NCI-H510A (cell line): ENCODE measurements at places on chromosomes 3 and 15.
A peak's percentile ranks its signal among the peaks of the same experiment; 100 is the strongest.

DNA sequence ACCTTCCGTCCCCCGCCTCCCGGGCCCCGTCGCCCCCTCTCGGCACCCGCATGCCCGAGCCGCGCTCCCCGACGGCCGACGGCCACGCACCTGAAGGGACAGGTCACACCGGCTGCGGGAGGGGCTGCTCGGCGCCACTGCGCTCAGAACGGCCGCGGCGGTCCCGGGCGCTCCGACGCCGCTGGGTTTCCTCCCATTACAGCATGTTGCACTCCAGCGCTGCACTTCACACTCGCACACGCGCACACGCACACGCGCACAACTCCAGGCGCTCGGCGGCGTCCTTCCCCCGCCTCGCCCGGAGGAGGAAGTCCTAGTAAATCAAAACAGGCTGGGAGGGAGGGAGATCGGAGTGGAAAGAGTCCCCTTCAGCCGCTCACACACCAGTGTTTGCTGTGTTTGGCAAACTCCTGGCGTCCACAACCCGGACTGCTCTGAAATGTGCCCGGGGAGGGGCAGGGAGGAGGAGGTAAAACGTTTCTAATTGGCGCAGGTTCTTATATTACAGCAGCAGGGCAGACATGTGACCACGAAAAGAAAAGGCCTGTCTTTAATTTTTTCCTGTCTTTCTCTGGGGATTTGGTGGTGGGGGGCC, 76.7 kb upstream of the VGLL4 start:
- peak; percentile 40 for DNase-seq

DNA sequence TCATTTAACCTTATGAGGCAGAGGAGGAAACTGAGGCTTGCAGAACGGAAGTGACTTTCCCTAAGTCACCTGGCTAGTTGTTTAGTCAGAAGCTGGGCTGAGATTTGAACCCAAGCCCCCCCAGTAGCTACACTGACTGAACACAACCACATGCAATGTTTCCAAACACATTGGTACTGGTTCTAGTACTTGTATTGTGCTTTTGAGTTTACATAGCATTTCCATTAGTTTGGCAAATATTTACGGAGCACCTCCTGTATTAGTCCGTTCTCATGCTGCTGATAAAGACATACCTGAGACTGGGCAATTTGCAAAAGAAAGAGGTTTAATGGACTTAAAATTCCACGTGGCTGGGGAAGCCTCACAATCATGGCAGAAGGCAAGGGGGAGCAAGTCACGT, 56.3 kb upstream of the ITGA11 start:
- no peak for DNase-seq

GRCh38 chr15:47203993-47204392, 513.3 kb upstream of the SEMA6D start:
- DNase-seq = no peak

GRCh38 chr3:8540456-8540855, 38.8 kb downstream of the LMCD1 start:
- DNase-seq = no peak

DNA sequence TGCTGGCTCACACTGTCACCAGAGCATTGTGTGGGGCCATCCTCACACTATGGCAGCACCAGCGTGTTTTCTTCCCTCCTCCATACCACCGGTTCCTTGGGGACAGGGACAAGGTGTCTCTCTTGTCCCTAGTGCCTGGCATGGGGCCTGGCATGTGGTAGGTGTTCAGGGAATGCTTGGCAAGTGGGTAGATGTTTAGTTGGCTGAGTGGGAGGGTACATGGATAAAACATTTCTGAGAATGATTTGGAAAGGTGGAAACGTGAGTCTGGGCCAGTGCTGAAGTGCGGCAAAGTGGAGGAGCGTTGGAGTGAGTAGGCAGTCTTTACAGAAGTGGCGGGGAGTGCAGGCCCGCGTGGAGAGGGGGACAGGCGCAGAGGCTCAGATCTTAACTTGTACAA, 15.0 kb downstream of the SNAPC5 start:
- no peak for DNase-seq

GRCh38 chr3:42517117-42517516, 14.7 kb downstream of the VIPR1 start:
- no peak for DNase-seq

- DNase-seq = no peak
Observed at GRCh38 chr3:27632431-27633223, 89.5 kb downstream of the EOMES start.

DNA sequence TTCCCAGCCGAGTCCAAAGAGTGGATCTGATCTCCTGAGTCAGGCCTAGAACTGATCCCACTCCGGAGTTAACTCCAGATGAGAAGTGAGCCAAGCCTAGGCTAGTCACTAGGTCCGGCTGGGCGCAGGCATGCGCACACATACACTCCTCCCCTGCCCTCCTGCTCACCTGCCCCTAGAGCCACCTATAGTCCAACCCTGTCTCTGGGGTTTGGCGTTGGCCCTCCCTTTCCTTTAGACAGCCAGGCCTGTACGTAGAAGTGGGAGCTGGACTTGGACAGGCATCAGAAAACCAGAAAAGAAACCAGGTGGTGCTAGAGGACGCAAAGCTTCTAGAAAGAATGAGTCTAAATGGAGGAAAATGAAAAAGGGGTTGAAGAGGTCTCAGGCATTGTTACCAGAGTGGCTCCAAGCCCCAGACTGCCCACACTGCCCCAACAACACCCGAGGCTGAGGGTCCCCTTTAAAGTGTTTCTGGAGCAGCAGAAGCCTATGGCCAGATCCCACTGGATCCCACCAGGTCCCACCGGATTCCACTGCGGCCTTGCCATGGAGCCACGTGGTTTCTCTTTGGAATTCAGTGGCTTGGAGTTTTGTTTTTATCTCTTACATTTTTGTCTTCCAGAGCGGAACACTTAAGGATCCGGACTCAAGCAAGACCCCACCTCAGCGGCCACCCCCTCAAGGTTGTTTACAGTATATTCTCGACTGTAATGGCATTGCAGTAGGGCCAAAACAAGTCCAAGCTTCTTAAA, 24.2 kb upstream of the TIMP4 start:
- DNase-seq = no peak

GRCh38 chr3:124963755-124964154, 29.2 kb upstream of the MUC13 start:
- no peak for DNase-seq

GRCh38 chr3:125318167-125318865, 56.8 kb downstream of the ZNF148 start:
- no peak for DNase-seq

GRCh38 chr3:39146611-39147591, 6.5 kb downstream of the CSRNP1 start:
- DNase-seq = no peak

DNA sequence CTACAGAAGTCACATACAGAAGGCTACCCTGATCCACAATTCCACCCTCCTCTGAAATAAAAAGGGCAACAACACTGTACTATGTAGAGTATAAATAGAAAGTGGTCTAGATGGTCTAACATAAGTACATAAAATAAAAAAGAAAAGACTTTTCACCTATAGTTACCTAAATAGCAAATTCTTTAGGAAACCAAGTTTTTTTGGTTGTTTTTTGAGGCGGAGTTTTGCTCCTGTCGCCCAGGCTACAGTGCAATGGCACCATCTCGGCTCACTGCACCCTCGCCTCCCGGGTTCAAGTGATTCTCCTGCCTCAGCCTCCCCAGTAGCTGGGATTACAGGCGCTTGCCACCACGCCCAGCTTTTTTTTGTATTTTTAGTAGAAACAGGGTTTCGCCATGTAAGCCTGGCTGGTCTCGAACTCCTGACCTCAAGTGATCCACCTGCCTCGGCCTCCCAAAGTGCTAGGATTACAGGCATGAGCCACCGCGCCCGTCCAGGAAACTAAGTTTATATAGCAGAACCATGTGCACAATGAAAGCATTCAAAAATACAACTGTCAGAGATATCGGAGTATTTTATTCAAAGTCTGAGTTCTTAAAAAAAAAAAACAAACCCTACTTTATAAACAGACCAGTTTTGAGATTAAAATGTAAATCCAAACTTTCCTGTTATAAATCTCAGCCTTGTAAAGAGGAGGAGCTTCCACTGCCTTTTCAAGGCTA, 1.7 kb downstream of the SIN3A start:
- no peak for DNase-seq

DNA sequence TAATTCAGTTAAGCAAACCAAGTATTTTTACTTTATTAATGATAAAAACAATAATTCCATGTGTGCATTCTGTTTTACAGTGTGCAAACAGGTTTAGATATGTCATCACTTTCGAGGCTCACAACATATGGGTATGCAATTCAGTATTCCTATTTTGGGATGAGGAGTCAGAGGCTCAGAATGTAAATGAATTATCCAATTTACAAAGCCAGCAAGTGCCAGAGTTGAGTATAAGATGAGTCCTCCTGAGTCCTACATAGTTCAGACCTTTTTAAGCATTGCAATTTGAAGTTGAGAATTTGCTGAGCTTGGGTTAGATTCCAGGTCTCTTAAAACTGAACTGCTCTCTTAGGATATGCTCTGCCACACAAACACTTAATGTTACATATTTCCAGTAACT, 424.2 kb upstream of the ROBO2 start:
- no peak for DNase-seq

- DNase-seq = no peak
Observed at GRCh38 chr3:15063656-15064286, 1.3 kb downstream of the MRPS25 start.

- DNase-seq = no peak
Observed at GRCh38 chr3:73828348-73828747, 203.6 kb upstream of the PDZRN3 start.

DNA sequence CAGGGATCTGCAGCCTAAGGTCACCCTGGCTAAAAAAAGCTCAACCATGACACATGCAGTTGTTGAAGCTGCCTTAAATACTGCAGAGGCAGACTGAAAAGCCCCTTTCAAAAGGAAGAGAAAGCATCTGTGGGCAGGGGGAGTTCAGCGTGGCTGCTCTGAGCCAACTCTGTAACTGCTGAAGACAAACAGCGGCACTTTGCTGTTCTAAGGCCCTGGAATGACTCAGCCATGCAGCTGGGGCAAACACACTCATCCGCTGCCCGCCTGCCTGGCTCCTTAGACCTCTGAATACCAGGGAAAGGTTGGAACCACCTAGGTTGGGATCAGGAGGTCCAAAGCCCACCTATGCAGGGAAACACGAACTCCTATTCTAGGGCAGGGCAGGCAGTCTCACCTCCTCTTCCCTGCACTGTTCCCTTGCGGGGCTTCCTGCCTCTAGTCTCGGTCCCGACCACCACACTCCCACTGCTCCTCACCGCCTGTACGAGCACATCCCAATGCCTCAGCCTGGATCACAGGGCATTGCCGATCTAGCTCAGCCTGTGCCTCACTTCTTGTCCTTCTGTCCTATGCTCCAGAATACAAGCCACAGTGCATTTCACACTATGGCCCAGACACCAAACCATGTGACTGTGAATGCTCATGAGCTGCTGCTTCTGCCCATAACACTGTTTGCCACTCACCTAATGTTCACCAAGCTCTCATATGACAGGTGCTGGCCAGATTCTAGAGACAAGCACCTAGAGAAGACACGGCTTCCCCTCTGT, 6.6 kb upstream of the MUSTN1 start:
- DNase-seq = no peak

- no peak for DNase-seq
Observed at GRCh38 chr15:67024314-67024997, 40.9 kb upstream of the SMAD3 start.

- DNase-seq = no peak
Observed at GRCh38 chr3:182957676-182958266, 22.6 kb downstream of the DCUN1D1 start.

GRCh38 chr15:46089467-46089935, 454.7 kb downstream of the SQOR start:
- no peak for DNase-seq

DNA sequence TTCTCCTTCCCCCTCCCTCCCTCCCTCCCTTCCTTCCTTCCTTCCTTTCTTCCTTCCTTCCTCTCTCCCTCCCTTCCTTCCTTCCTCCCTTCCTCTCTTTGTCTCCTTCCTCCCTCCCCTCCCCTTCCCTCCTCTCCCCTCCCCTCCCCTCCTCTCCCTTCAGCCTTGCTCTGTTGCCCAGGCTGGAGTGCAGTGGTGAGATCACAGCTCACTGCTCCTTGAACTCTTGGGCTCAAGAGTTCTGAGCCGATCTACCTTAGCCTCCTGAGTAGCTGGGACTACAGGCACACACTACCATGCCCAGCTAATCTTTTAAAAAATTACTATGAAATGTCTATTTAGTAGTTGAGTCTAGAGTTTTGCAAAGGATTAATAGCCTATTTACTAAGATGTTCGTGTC, 32.2 kb downstream of the SQOR start:
- no peak for DNase-seq

GRCh38 chr3:31166249-31166885, 271.9 kb upstream of the GADL1 start:
- DNase-seq = no peak

GRCh38 chr15:89523101-89523500, 26.7 kb upstream of the RHCG start:
- no peak for DNase-seq

GRCh38 chr3:15766406-15766805, 31.4 kb downstream of the ANKRD28 start:
- no peak for DNase-seq

GRCh38 chr3:178761024-178761423, 224.8 kb downstream of the KCNMB2 start:
- DNase-seq = no peak

DNA sequence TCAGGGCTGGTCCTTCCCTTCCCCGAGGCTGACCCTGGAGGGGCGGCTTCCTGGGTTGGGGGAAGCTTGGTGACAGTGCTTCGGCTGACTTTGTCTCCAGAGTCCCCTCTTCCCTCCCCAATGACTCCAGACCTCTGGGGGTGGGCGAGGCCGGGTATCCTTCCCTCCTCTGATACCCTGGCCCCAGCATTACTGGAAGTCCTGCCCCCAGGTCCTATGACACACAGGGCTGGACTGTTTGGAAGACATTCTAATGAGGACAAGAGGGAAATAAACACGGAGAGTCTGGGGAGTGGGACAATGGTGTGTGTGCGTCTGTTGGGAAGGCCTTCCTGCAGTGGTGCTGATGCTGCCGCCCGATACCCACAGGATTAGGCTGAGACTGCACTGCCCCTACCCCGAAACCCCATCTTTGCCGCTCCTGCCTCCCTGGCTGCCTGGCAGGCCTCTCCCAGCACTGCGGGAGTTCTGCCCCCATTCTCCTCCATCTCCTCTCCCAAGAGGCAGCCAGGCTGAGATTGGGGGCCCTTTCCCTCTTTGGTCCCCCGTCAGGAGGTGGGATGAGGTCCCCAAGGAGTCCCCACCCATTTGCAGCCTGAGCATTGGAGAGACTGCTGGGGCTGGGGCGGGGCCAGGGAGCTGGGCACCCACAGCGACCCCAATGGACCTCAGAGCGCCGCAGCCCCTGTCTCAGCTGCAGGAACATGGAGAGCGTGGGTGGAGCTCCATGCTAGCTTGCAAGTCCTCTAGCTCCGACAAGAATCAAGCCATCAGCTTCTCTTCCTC, 29.7 kb upstream of the FBLN2 start:
- DNase-seq = no peak

DNA sequence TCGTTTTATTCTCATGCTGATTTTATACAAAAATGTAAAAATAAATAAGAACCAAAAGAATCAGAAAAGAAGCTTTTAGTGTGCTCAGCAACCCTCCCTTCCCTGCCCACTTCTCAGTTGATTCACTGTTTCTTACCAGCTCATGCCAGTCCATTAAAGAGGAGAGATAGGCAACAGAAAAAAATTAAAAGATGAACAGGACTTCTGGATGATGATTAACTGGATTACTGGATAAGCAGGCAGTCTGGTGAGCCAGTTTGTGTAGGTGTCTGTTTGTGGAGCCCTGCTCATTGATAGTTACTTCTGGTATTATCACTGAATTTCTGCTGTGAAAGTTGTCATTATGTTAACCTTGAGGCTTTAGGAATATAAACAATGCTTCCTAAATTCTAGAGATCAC, 15.1 kb upstream of the GPR171 start:
- DNase-seq = no peak

GRCh38 chr3:13152826-13153710, 79.8 kb upstream of the IQSEC1 start:
- DNase-seq = no peak
